ENCODE measurements at places on chromosomes 5 and 9.

DNA sequence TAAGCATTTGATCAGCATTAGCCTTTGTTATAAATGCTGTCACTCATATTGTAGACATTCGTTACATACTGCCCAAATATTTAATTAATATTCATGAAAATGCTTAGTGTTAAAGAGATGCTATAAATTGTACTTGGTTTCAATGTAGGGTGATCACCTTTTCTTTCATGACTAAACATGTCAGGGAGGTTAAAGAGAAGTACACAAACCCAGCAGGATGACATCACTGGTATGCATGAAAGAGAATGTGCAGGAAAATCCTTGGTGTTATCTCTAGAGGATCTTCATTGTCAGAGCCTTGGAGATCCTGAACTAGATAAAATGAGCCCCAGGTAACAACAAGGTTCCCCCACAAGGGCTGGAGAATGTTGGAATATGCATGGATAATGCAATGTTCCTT is 33.0 kb upstream of the SV2C start:
- no peak for DNase-seq

- DNase-seq, result no peak
Measured at GRCh38 chr5:142036918-142037317, 24.1 kb upstream of the GNPDA1 start.

GRCh38 chr9:134321946-134322741 is 4.1 kb upstream of the RXRA start:
- DNase-seq, result no peak

- no peak for DNase-seq
Measured at GRCh38 chr5:147483188-147483790, 26.6 kb downstream of the DPYSL3 start.

- DNase-seq, result no peak
Measured at GRCh38 chr5:100731768-100732167, 171.3 kb downstream of the ST8SIA4 start.

- DNase-seq, result no peak
Measured at GRCh38 chr5:67160985-67161384, 35.6 kb downstream of the CD180 start.

DNA sequence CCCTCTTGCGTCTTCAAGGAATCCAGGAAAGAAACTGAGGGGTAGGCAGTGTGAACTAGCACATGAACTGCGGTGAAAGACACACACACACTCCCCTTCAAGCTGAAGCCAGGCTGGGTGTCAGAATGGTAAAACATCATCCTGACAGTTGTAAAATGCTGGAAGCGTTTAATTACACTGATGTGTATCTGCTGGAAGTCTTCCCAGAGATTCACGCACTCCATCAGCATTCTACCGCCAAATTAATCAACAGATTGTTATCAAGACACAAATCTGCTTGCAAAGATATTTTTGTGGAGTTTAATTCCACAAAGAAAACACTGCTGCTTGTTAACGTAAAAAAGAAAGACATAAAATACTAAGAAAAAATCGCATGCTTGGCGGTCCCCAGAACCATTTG is 241.0 kb upstream of the NFIL3 start:
- DNase-seq, result no peak

- no peak for DNase-seq
Measured at GRCh38 chr5:118185018-118185417, 803.3 kb downstream of the DTWD2 start.

DNA sequence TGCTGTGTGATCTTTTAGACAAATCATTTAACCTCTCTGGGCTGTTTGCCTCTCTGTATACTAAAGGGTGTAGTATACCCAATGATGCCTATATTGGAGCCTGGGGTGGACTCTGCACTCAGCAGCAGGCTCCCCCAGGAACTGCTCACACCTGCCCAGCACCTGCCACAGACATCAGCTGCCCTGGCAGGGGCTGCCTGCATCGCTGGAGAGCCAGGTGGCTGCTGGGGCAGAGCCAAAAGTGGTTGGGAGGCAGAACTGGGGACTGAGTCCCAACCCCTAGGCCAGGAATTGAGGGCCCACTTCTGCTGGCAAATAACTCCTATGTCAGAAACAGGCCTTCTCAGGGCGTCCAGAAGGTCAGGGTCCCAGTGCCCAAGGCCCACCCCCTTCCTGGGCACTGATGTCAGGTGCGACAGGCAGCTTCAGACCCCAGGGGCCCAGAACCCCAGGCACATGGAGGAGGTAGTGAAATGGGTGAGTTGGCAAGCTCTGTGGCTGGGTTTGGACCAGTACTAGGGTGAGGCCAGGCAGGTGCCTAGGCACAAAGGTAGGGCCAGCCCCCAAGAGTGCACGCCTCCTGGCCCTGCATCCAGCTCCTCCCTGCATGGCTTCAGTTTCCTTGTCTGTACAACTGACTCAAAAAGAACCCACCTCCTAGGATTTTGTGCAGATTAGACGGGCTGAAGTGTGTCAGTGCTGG is 5.8 kb downstream of the UNC5A start:
- DNase-seq, result no peak

- DNase-seq, result peak; percentile 27
Measured at GRCh38 chr5:135462304-135462703, 10.2 kb upstream of the TIFAB start.

DNA sequence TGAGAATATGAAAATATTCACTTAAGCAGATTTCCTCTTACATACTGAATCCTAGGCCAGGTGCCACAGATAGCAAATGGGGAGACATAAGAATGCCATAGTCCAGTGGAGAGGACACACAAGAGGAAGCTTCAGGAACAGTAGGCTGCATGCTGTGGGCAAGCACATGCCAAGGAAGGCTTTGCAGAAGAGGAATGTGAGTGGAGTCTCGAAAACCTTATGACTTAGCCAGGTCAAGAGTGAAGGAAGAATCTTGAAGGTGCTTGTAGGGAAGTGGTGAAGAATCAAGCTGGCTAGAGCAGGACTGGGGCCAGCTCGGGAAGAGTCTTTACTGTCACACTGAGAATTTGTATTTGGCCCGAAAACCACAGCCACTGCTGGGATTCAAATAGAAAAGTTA is 20.4 kb downstream of the RPS23 start:
- no peak for DNase-seq

- no peak for DNase-seq
Measured at GRCh38 chr9:125646621-125647100, 60.3 kb downstream of the MAPKAP1 start.

Measured in adrenal gland (tissue), 19 donors.